ENCODE measurements at places on chromosomes 6 and 20.

DNA sequence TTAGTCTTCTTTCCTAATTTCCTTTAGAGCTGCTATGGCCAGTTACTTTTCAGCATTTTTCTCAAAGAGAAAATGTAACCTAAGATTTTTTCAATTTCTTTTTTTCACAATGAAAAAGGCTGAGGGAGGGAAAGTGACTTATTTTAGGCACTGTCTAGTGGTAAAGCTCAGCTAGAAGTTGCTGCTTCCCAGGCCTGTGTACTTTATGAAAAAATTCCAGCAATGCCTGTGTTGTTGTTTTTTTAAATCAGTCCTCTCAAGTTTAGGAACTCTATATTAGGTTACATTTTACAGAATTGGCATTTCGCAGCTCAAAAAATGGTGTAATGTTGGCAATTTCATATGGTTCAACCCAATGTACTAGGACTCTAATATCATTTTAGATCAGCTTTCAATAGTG, 269.6 kb downstream of the ARID1B start:
- no peak overlapping the region for H3K27ac ChIP-seq

DNA sequence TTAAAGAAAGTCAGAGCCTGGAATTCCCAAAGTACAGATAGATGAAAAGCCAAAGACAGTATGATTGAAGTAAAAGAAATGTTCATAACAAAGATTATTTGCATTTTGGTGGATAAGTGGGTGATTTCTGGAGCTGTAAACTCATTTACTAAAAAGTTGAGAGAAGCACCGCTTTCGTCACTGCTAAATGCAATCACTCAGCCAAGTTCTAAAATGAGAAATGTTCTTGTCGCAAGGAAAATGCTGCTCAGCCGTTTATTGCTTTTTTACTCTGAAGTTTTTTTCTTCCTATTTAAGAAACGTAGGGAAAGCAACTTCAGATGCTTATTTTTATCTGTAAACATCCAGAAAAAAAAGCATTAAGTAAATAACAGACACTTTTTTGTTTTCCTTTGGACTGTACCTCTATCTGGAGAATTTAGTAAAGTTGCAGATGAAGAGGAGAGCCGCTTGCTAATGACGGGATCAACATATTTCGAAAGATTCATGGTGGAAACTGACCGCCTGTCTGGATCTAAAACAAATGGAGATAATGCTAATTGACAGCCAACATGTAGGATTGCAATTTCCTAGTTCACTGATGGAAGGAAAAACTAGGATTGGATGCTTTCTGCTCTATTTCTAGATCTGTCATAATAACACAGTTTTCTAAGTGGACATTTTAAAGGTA, 93.8 kb upstream of the BCLAF1 start:
- no peak overlapping the region for H3K27ac ChIP-seq
- H3K27me3 ChIP-seq: no peaks in the 10 kb centered on the region
- DNase-seq: no peak
- no peaks in the 10 kb centered on the region for H3K4me1 ChIP-seq
- no peaks in the 10 kb centered on the region for H3K36me3 ChIP-seq

DNA sequence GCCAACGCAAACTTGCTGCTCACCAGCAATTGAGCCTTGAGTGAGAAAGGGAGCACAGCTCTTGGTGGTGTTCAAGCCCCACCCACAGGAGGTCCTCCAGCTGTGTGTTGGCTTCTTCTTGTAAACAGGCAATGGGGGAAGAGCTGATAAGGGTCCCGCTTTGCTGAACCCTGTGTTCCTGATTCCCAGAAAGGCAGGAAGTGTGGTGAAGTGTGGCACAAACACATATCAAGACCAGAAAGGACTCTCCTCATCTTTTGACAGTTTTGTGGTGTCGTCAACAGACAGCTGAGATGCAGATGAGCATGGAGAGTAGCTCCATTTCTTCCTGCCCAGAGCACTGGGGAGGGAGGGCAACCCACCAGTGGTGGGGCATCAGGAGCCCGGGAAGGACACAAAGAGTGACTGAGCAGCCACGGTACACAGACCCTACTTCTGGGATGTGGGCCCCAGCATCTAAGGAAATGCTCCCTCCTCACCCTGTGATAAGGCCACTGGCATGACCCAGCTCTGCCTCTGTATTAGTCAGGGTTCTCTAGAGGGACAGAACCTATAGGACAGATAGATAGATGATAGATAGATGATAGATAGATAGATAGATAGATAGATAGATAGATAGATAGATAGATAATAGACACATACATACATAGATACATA, 188.9 kb upstream of the TAB2 start:
- no peaks in the 10 kb centered on the region for H3K36me3 ChIP-seq
- no peaks in the 10 kb centered on the region for H3K27me3 ChIP-seq
- H3K27ac ChIP-seq: no peak overlapping the region

DNA sequence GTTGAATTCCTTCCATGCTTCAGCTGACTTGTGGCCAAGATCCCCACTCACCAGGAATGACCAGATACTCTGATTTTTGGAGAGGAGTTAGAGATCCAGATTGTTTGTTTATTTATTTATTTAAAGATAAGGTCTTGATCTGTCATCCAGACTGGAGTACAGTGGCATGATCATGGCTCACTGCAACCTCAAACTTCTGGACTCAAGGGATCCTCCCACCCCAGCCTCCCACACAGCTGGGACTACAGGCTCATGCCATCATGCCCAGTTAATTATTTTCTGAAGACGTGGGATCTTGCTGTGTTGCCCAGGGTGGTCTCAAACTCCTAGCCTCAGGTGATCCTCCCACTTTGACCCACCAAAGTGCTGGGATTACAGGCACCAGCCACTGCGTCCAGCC, 4.1 kb upstream of the SPATA2 start:
- H3K4me3 ChIP-seq: no peak overlapping the region
- no peaks in the 10 kb centered on the region for H3K27me3 ChIP-seq

GRCh38 chr6:105194106-105194505, 14.3 kb upstream of the POPDC3 start:
- H3K27ac ChIP-seq: no peak overlapping the region
- no peaks in the 10 kb centered on the region for H3K36me3 ChIP-seq
- H3K4me1 ChIP-seq: no peaks in the 10 kb centered on the region
- H3K4me3 ChIP-seq: no peak overlapping the region
- H3K27me3 ChIP-seq: no peaks in the 10 kb centered on the region
- no peak for DNase-seq

- no peaks in the 10 kb centered on the region for H3K27me3 ChIP-seq
- DNase-seq: no peak
- no peak overlapping the region for H3K4me3 ChIP-seq
- H3K27ac ChIP-seq: no peak overlapping the region
Observed at GRCh38 chr6:168886964-168887363, 366.7 kb downstream of the THBS2 start.

DNA sequence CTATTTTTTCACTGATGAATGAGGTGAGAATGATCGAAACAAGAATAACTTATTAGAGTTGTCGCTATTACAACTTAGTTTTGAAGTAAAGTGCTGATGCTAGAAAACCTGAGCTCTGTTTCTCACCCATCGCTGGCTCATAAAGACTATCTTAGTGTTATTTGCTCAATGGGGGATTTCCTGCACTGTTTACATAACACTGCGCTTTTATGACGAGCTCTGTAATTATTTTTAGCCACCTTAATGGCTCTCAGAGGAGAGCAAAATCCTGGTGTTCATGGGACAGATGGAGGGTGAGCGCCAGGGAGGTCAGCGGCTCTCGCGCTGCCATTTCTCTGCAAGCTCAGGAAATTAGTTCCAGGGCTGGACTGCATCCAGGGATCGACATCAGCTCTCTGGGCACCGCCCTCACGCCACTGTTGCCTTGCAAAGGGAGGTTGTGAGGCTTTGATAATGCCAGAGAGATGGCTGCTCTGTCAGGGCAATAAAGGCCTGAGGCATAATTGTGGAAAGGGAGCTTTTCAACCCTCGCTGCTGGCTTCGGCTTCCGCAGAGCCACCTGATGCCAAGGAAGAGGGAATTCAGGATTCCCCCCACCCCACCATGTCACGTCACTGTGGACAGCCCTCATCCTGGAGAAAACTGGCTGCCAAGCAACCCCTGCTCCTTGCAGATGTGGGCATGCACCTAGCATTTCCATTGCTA, 72.0 kb downstream of the DACT2 start:
- no peaks in the 10 kb centered on the region for H3K4me1 ChIP-seq
- no peak overlapping the region for H3K4me3 ChIP-seq
- H3K36me3 ChIP-seq: no peaks in the 10 kb centered on the region

DNA sequence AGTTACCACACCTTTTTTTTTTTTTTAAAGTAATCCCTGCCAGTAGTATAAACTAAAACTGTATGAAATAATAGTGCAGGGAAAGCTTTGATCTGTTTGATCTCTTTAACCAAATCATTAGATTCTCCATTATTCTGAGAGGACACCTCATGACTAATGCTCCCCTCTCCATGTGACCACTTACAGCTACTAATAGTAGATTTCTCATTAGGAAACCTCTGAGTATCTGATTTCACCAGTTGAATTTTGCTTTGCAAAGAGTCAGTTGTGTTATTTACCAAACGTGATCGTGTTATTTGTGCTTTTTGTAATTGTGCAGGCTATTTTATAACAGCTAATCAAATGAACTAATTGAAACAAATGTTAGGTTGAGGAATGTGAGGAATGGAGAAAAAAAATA, 12.5 kb downstream of the CASP8AP2 start:
- H3K4me1 ChIP-seq: no peaks in the 10 kb centered on the region
- DNase-seq: no peak
- H3K27me3 ChIP-seq: no peaks in the 10 kb centered on the region
- peaks cover 1% of the 10 kb centered on the region for H3K36me3 ChIP-seq

- no peak overlapping the region for H3K27ac ChIP-seq
- H3K27me3 ChIP-seq: no peaks in the 10 kb centered on the region
- no peak for DNase-seq
Observed at GRCh38 chr6:18997375-18997826, 610.3 kb downstream of the RNF144B start.

DNA sequence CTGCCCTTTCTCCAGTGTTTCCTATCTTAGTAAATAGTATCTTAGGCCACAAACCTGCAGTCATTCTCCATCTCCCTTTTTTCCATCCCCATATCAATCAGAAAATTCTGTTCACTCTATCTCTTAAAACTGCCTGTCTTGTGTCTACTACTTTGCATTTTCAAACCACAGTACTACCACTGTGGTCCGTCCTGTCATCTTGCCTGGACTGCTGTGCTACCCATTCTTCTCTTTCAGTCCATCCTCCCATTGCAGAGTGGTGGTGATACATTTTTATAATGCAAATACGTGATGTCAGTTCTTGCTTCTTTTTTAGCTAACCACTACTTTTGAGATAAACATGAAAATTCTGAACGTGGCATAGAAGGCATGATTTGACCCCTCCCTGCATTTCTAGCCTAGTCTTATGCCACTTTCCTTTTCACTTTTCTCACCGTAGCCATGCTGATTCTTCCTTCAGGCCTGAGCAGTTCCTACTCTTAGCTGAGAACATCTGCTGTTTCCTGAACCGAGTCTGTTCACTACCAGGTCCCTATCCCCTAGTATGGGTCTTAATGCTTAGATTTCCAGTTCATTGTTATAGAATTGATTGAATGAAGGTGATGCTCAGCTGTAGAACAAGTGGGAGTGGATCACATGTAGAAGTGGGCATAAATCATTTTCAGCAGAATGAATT, 13.8 kb downstream of the TBPL1 start:
- H3K36me3 ChIP-seq: no peaks in the 10 kb centered on the region
- H3K4me3 ChIP-seq: no peak overlapping the region
- DNase-seq: no peak
- H3K27ac ChIP-seq: no peak overlapping the region

DNA sequence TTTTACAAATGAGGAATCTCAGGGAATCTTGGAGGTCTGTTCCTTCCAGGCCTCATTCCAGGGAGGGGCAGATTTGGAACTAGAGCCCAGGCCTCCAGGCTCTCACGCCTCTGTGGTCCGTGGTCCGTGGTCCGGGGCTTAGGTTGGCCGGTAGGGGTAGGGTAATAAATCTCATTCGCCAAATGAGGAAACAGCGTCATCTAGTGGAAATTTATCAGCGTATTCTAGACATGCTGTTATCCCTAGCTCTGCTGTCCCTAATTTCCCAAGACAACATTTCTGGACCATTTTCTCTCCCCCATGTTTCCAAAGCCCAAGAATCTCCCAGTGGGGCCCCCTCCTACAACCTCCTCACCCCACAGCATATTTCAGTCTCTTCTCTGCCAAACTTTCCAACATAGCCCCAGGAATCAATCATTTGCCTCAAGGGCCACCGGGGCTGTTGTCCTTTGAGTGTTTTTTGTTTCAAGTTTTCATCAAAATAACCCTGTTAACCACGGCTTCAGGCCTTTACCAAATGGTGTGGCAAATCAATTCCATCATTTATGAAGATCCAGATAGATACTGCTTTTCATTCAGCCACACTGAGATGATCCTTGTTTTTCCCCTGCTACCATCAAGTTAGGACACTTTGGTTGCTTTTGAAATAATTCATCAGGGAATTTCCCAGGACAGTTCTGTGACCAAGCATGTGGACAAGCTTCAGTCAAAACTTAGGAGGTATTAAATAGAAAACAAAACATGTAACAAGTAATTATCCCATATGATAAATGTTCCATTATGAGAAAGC, 126.8 kb downstream of the ALDH8A1 start:
- no peaks in the 10 kb centered on the region for H3K36me3 ChIP-seq
- H3K27ac ChIP-seq: no peak overlapping the region

- DNase-seq: no peak
- H3K36me3 ChIP-seq: no peaks in the 10 kb centered on the region
- H3K4me3 ChIP-seq: no peak overlapping the region
- no peaks in the 10 kb centered on the region for H3K4me1 ChIP-seq
- H3K27ac ChIP-seq: no peak overlapping the region
Observed at GRCh38 chr6:13194852-13195251, 133.5 kb downstream of the TBC1D7 start.

DNA sequence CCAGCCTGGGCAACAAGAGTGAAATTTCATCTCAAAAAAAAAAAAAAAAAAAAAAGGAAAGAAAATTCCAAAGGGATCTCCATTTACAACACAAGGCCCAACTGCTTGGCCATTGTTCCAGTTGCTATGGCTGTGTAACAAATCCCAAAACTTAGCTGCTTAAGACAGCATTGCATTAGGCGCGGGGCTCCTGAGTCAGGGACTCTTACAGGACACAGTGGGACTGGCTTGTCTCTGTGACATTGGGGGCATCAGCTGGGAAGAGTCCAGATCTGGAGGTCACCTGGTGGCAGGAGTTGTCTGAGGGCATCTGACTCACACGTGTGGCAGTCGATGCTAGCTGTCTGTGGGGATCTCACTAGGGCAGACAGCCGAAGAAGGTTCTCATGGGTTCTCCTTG, 35.6 kb downstream of the TTLL9 start:
- H3K4me3 ChIP-seq: no peak overlapping the region
- no peak overlapping the region for H3K27ac ChIP-seq
- no peak for DNase-seq
- H3K36me3 ChIP-seq: no peaks in the 10 kb centered on the region

DNA sequence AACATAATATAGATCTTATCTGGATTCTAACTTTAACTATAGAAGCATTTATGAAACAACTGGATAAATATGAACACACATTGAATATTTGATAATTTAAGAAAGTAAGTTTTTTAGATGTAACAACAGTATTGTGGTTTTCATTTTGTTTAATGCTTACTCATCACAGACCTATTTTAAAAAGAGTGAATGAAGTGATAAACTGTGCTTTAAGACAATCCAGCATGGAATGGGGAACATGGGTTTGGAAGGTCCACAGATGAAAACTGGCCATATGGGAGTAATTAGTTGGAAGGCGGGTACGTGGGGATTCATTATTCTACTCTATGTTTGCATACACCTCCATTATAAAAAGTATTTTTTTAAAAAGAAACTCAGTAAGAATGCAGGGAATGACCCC, 21.2 kb downstream of the EPB41L2 start:
- no peak for DNase-seq
- no peak overlapping the region for H3K4me3 ChIP-seq
- no peaks in the 10 kb centered on the region for H3K27me3 ChIP-seq

- peaks cover 4% of the 10 kb centered on the region for H3K4me1 ChIP-seq
- peaks cover 91% of the 10 kb centered on the region for H3K36me3 ChIP-seq
- no peak overlapping the region for H3K27ac ChIP-seq
- no peak overlapping the region for H3K4me3 ChIP-seq
- no peaks in the 10 kb centered on the region for H3K27me3 ChIP-seq
Observed at GRCh38 chr20:39010496-39010895, 48.4 kb downstream of the DHX35 start.
